Activated T-cell treated with anti-CD3 and anti-CD28 coated beads, Interleukin-2, amount 50 U/mL, for 4 hours (primary cell): ENCODE measurements at places on chromosomes 5 and 9.
A peak's percentile ranks its signal among the peaks of the same experiment; 100 is the strongest.

GRCh38 chr5:55551904-55552303, 17.1 kb upstream of the PLPP1 start:
- no peak for DNase-seq

- peak; percentile 71 for DNase-seq
Measured at GRCh38 chr9:130053504-130054324, at the start of gene GPR107. Gene GPR107 (plus strand): TSS chr9:130053906. CDS start chr9:130053933, 27 bp downstream.

GRCh38 chr9:37715260-37715659, 38.3 kb upstream of the TRMT10B start:
- no peak for DNase-seq

- no peak for DNase-seq
Measured at GRCh38 chr9:134053941-134054761, 13.7 kb downstream of the BRD3 start.

GRCh38 chr5:135481387-135481786, 29.2 kb upstream of the TIFAB start:
- no peak for DNase-seq

DNA sequence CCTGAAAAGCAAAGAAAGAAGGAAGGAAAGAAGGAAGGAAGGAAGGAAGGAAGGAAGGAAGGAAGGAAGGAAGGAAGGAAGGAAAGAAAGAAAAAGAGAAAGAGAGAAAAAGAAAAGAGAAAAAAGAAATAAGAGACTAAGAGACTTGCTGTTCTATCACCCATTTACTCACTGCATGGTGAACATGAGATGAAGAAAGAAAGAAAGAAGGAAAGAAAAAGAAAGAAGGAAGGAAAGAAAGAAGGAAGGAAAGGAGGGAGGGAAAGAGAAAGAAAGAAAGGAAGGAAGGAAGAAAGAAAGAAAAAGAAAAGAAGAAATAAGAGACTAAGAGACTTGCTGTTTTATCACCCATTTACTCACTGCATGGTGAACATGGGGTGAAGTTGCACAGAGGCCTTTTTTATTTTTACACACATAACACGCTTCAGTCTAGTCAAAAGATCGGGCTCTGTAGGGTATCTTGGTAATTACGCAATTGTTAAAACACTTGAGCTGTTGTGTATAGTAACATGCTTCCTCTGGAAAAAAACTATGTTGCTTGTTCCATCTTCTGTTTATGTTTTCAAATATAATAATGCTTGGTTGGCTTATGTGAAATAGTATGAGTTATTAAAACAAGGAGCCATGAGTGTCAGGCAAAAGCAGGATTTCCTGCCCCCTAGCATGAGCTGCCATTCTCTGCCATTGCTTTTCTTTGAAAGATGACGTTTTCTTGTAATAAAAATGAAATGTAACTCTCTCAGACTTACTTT, 119.3 kb upstream of the ZNF608 start:
- DNase-seq = no peak

GRCh38 chr5:79023348-79023747, 38.2 kb upstream of the ARSB start:
- DNase-seq = no peak

- no peak for DNase-seq
Measured at GRCh38 chr9:113675475-113675941, 200.6 kb upstream of the ZNF618 start.

DNA sequence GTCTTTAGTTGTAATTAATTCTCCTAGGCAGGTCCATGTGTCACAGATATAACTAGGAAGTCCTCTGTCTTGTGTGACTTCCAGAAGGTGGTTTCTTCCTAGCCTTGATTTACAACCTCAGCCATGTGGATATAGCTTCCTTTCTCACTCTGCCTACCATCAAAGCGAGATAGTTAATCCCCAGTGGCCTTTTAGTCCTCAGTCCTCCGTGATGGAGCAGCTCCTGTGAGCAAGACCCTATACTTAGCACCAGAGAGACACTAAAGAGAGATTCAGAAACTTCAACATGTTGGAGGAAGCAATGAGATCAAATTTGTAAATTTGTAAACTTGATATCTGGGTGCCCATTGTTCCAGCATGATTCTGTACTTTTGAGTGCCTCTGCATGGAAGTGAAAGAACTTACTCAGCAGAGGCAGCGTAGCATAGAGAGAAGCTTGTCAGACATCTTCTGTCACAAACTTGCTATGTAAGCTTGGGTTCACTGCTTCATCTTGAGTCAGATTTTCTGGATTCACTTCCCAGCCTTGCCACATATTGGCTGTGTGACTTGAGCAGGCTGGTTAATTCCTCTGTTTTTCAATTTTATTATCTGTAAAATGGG, 170.2 kb upstream of the NR3C1 start:
- no peak for DNase-seq

DNA sequence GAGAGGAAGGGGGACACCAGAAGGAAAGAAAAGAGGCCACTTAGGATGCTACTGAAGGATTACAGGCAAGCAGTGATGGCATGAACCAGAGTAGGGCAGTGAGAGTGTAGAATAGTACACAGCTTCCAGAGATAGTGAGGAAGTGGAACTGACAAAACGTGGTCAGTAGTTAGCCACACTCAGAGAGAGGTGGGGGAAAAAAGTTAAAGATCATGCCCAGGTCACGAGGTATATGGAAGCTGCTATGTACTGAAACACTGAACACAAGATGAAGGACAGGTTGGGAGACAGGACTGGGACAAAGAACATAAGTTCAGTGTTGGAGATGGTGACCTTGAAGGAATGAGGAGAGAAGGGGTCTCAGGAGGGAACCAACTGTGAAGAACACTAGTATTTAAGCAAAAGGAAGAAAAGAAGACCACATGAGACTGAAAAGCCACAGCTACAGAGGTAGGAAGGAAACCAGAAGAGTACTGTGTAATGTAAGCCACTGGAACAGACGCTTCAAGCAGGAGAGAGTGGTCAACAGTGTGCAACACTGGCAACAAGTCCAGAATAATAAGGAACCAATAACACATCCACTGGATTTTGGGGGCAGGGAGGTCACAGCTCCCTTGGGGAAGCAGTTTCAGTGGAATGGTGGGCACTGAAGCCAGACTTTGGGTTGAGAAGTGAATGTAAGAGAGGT, 45.5 kb downstream of the ELL2 start:
- no peak for DNase-seq

DNA sequence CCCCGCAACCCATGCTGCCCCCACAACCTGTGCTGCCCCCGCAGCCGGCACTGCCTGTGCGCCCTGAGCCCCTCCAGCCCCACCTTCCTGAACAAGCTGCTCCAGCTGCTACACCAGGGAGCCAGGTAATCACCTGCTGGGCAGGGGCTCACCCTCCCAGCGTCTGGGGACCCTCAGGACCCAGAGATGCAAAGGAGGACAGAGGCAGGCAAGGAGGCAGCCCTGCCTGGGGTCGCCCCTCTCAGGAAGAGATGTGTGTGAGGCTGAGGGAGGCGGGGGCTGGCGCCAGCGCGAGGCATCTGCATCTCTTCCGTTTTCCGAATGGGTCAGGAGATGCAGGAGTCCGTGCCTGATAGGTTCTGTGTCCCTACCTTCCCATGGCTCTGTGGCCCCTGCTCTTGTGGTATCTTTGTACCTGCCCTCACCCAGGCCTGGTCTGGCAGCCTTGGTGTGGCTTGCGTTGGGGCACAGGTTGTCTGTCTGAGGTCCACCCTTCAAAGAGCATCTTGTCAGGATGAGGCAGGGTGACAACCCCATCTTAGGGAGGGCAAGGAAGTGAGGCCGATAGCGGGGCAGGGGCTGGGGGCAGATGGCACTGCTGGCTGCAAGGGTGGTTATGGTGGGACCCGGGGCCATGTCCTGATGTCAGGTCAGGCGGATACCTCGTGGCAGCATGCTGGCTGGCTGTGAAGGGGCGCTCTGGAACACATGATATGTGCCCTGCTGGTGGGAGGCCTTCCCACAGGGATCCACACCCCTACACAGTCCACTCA, 75.7 kb downstream of the WNK2 start:
- DNase-seq = peak; percentile 3

- DNase-seq = no peak
Measured at GRCh38 chr5:33843579-33843978, 48.2 kb downstream of the ADAMTS12 start.

DNA sequence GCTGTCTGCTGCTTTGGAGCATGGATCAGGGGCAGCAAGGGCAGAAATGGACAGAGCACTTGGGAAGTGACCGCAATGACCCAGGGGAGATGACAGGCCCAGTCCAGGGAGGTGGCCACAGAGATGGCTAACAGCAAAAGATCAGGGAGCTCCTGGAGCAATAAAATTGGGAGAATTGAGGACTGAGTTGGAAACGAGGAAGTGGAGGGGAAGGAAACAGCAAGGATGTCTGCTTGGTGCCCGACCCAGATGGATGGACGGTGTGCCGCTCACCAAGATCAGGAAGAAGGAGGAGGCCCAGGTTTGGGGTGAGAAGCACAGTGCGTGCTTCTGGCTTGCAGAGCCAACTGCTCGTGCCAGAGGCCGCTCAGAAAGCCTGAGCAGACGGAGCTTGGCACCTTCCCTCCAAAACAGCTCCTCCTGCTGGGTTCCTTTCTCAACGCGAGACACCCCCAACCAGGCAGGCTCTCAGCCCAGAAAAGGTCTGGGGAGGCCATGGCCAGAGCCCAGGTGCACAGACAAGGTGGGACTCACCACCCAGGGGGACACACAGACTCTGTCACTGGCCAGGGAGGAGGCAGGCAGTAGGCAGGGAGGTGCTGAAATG, 1.7 kb upstream of the SLC34A1 start:
- DNase-seq = no peak

- DNase-seq = no peak
Measured at GRCh38 chr9:88087906-88088305, 50.4 kb downstream of the SPATA31C2 start.

GRCh38 chr9:126671381-126671831, 57.7 kb downstream of the LMX1B start:
- no peak for DNase-seq

DNA sequence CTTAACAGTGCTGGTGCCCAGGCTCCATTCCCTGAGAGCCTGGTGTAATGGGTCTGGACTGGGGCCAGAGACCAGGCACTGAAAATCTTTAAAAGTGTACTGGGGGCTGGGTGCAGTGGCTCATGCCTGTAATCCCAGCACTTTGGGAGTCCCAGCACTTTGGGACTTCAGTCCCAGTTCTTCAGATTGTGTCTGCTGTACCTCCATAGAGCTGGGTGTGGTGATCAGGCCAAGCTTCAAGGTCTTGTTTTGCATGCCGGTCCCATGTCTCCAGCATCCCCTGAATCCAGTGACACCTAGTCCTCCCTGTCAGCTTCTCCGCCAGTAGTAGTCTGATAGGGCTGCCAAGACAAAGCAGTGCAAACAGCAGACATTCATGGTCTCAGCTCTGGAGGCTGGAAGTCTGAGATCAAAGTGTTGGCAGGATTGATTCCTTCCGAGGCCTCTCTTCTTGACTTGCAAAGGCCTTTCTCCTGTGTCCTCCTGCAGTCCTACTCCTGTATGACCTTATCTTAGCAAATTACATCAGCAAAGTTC, 108.2 kb downstream of the SYK start:
- no peak for DNase-seq

DNA sequence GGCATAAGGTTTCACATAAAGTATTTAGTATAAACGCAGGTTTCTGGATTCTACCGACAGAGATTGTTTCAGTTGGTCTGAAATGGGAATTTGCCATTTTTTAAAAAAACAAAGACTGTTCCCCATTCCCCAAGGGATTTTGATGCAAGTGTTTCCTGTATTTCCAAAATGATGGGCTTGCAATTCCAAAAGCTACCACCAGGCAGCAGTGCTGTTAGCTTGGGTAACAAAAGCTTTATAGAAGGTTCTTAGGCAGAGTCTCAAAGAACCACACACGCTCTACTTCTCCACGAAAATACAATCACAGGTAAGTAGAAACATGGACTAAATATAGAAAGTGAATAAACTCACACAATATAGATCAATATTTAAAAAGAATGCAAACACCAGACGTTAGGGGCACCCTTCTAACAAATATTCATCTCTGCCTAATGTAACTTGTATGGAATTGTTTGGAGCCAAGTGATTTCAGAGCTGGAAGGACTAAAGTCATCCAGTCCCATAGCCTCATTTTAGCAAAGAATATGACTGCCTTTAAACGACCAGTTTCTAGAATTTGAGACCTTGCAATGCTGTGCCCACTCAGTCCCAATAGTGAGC, 154.3 kb downstream of the SPOCK1 start:
- DNase-seq = no peak

- no peak for DNase-seq
Measured at GRCh38 chr5:150297934-150298595, 4.6 kb downstream of the ARSI start.

DNA sequence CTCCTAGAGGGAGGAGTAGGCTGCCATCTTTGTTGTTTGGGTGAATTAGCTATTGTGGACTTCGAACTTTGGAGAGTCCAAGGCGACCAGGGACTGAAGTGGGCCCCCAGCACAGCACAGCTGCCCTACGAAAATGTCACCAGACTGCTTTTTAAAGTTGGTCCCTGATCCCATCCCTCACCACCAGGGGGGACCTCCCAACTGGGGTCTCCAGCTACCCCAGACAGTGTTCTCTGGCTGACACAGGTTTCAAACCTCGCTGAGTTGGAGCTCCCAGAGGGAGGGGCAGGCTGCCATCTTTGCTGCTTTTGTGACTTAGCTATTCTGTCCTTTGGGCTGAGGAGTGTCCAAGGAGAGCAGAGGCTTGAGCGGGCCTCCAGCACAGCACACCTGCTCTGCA, 45.7 kb upstream of the ADRB2 start:
- DNase-seq = no peak

DNA sequence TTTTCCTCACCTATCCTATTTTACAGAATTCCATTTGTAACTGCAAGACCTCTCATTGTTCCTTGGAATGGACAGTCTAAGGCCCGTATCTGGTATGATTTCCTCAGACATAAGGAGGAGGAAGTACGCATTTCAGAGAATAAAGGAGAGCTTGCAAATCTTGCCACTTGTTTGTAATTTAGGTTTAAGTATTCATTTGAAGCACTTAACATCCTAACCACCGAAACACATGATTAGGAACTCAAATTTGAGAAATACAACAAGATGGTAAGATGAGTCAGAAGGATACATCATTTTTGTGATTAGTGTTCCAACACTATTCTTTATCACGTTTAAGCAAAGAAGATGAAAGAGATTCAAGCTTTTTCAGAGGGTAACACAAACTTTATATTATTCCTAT, 3.9 kb upstream of the ZCCHC9 start:
- no peak for DNase-seq

GRCh38 chr5:112684737-112685136, 52.9 kb upstream of the APC start:
- no peak for DNase-seq

- no peak for DNase-seq
Measured at GRCh38 chr9:20309124-20309523, 313.2 kb downstream of the MLLT3 start.

DNA sequence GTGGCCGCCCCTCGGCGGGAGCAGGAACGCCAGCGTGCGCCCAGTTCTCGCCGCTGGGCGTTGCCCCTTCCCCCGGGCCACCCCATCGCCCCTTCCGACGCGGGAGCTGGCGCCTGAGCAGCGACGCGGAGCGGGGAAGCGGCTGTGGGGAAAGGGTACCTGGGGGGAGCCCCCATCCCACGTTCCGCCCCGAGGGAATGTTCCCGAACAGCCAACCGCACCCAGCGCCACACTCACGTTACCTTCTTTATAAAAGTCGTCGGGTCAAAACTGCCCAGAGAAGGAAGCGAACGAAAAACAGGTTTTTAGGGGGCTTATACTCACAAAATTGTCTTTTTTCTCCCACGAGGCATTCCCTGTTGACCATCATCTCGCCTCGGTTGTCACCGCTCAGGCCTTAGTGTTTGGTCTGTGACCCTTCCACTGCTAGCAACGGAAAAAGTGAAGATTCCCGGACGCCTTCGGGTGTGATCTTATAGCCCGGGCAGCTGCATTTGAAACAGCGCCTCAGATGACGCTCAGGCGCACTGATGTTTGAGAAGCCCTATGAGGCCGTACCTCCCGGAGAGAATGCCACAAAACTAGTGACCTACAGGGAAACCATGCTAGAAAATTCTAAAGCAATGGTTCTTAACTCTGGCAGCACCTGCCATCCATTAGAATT, 475 bp upstream of the GOLM1 start:
- DNase-seq = no peak
